ENCODE measurements at places on chromosomes 7 and 10.

DNA sequence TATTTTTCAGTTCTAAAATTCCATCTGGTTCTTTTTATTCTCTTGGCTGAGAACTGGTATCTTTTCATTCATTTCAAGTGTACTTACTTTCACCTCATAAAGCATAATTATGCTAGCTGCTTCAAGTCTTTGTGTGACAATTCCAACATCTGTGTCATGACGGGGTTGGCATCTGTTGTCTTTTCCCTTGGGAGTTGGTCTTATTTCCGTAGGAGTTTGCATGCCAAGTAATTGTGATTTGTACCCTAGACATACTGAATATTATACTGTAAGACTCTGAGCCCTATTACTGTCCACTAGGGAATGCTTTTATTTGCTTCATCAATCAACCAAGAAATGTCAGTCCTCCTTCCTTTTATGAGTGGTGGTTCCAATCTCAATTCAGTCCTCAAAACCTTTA is 24.6 kb upstream of the HUS1 start:
- no peak for DNase-seq

GRCh38 chr10:100623521-100624230 is 87.9 kb downstream of the HIF1AN start:
- no peak for DNase-seq

DNA sequence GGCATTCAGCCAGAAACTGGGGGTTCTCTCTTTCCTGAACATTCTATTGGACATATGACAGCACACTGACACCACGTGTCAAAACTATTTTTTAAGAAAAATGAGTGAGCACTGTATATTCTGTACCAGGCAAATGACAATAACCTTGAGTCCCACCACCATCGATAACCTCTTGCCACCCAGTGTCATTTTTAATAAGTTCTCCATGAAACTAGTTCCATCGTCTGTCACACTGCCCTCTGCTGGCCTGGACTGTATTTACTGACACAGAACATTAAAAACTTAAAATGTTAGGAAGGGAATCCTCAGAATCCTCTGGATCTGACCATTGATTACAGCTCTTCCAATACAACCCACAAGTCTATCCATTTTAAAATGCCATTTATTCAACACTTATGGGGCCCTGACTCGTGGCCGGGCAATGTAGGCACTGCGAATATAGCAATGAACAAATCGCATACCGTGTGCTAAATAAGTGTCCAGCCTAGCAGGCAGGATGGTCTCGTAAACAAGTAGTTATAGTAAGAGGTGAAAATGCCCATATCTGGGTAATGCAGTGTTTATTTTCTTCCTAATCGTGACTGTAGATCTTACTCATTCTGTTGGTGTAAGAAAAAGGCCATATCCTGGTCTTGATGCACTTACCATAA is 35.9 kb upstream of the CACNB2 start:
- DNase-seq: peak; percentile 51

DNA sequence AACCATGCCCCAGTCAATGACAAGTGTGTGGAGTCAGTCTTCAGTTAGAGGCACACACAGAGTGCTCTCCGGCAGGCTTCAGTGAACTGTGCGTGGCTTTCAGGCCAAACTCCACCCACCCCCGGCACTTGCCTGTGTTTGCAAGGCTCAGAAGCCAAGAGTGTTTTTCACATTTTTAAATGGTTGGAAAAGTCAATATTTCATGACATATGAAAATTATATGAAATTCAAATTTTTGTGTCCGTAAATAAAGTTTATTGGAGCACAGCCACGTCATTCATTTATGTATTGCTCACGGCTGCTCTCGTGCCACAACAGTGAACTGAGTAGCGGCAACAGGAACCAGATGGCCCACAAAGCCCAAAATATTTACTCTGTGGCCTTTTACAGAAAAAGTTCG is 104.7 kb downstream of the SFMBT2 start:
- no peak for DNase-seq

- DNase-seq: no peak
Measured at GRCh38 chr10:133022776-133023100, 65.0 kb upstream of the ADGRA1 start.

DNA sequence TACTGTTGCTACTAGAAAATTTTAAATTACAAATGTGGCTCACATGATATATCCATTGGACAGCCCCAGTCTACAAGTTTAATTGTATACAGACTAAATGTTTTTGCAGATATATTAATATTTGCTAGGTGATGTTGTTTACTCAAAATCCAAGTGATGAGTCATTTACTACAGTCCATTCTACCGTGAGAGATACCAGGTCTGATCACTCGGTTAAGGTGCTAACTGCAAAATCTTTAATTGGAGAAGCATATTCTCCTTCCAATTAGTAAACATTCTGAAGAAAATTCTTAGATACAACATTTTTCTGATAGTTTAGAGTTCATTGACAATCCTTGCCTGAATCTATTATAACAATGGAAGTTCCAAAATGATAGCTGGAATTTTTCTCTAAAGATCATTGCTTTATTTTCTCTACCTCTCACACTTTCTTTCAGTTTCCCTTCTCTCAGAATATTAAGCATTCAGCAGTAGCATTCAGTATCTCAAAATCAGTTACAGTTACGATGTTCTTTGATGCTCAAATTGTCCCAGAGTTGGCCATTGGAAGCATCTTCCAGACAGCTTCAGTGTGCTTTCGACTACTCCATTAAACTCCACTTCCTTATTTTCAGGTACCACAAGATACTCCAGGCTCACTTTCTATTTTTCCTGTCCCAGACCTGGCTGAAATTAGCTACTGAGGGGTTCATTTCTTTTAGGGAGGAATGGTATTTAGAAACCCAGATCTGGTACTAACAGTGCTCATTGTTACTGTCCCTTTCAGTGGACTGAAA is 2.3 kb downstream of the ABCB1 start:
- no peak for DNase-seq

DNA sequence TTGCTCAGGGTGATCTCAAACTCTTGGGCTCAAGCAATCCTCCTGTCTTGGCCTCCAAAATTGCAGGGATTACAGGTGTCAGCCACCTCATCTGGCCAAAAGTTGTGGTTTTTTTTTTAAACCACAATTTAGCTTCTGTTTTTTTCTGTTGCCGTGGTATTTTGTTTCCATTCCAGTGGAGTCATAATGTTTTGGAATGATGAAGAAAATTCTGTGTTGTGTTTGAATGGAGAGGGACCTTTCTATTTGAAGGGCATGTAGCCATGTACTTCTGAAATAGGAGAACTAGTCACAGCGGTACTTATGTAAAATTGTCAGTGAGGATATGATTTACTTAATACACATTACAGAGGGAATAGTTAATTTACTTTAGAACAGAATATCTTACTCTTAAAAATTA is 201.3 kb downstream of the ARL4A start:
- DNase-seq: no peak

GRCh38 chr10:123929791-123930190 is 38.2 kb upstream of the CPXM2 start:
- no peak for DNase-seq
